Naive thymus-derived CD4-positive, alpha-beta T cell (primary cell): ENCODE measurements at places on chromosomes 1 and 21. TPM values are rescaled to one million over a fixed set of nuclear protein-coding genes. Genes with fewer than 3 reads are reported as not detected.

DNA sequence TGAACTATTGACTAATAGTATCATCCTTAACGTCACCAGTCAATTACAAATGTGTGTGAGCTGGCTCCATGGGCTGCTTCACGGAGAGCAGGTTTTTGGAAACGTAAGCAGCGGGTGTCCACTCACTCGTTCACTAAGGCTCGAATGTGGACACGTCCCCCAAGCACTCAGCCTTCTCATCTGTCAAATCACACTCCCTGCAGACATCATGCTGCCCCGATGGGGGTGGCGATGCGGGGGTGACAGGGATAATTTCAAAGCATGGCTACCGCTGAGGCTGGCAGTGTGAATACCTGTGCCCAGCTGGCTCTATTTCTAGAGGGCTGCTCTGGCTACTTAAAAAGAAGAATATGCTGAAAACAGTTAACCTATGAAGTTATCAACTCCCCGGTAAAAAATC lies 71.3 kb downstream of the CAPZB start:
- no peaks in the 10 kb centered on the region for H3K27me3 ChIP-seq
- peaks cover 11% of the 10 kb centered on the region for H3K36me3 ChIP-seq
- H3K27ac ChIP-seq: no peak overlapping the region
- DNase-seq: no peak
- peaks cover 12% of the 10 kb centered on the region for H3K4me1 ChIP-seq

DNA sequence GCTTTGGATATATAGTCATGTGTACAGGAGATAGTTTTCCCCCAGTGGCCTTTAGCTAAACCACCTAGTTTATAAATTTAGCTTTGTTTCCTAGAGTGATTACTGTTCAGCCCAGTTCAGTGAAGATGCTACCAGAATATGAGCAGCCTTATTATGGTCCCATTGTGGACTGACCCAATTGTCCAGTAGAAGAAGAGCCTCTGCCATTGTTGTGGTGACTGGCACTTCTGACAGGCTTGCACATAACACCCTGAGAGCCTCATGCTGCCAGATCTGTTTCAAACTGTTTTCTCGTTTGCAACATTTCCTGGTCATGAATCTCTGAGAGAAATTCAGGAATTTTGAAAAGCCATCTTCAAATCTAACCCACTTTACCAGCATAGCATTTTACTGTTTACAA lies 20.6 kb downstream of the KPNA6 start:
- H3K36me3 ChIP-seq: peaks cover 5% of the 10 kb centered on the region
- no peak for DNase-seq
- no peaks in the 10 kb centered on the region for H3K27me3 ChIP-seq
- H3K27ac ChIP-seq: no peak overlapping the region
- H3K4me1 ChIP-seq: peaks cover 11% of the 10 kb centered on the region

DNA sequence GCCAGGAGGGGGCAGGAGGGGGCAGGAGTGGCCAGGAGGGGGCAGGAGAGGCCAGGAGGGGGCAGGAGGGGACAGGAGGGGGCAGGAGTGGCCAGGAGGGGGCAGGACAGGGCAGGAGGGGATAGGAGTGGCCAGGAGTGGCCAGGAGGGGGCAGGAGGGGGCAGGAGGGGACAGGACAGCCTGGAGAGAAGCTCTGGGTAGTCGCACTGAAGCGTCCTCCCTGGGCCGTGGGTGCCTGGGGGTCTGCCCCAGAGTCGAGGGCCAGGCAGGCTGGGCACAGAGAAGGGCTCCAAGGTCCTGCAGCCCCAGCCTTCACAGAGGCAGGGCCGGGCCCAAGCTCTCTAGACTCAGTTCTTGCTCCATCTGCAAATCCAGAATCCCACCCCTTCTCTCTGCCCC lies 22.9 kb downstream of the MEGF6 start:
- H3K36me3 ChIP-seq: no peaks in the 10 kb centered on the region
- no peak for DNase-seq
- H3K4me1 ChIP-seq: no peaks in the 10 kb centered on the region
- no peak overlapping the region for H3K4me3 ChIP-seq
- H3K27ac ChIP-seq: no peak overlapping the region

DNA sequence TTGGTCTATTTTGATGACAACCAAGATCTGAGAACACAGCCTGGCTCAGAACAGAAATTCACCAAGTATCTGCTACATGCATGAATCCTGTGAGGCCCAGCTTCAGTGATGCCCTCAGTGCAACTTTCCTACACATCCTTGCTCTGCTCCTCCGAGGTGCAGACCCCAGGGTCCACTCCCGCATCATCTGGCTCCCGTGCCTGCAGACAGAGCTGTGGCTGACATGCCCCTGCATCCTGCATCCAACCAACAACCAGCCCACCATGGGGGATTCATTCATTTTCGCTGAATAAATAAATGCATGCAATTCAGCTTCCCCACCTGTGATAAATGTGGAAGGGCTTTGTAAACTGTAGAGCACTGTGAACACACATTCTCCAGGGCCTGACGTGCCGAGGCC lies 112.3 kb downstream of the GLIS1 start:
- H3K27ac ChIP-seq: no peak overlapping the region
- H3K27me3 ChIP-seq: no peaks in the 10 kb centered on the region
- H3K4me3 ChIP-seq: no peak overlapping the region
- H3K36me3 ChIP-seq: no peaks in the 10 kb centered on the region
- no peak for DNase-seq
- H3K4me1 ChIP-seq: no peaks in the 10 kb centered on the region

DNA sequence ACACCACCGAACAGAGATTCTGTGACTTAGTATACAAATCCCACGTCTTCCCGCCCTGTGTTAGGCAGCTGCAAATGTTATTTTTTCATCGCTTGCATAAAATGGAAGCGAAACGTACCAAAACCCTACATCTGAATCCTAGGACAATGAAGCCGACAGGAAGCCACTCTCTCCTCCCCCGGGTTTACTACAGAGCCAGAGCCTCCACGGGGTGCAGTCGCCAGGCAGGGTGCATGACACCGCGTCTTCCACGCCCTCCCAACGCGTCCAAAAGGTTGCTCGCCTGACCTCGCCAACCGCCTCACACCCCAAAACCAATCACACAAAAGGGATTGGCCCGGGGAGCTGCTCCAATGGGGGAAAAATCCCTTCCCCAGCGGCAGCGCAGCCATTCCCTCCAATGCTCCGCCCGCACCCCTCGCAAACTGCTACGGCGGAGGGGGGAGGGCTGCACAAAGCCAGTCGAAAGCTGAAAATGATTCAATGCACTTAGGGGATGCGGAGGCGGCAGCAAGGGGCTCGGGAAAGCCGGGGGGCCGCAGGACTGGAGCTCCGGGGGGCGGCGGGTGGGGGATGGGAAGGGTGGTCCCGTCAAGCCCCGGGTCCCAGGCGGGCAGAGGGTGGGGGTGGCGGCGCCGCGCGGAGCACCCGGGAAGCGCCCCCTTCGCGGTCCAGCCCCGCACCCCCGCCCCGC lies 701 bp downstream of the CEP170 start:
- peak overlapping the region; percentile 94 for H3K4me3 ChIP-seq
- no peaks in the 10 kb centered on the region for H3K27me3 ChIP-seq
- H3K27ac ChIP-seq: peak overlapping the region; percentile 96
- H3K36me3 ChIP-seq: no peaks in the 10 kb centered on the region
- H3K4me1 ChIP-seq: peaks cover 13% of the 10 kb centered on the region
- DNase-seq: peak; percentile 77

DNA sequence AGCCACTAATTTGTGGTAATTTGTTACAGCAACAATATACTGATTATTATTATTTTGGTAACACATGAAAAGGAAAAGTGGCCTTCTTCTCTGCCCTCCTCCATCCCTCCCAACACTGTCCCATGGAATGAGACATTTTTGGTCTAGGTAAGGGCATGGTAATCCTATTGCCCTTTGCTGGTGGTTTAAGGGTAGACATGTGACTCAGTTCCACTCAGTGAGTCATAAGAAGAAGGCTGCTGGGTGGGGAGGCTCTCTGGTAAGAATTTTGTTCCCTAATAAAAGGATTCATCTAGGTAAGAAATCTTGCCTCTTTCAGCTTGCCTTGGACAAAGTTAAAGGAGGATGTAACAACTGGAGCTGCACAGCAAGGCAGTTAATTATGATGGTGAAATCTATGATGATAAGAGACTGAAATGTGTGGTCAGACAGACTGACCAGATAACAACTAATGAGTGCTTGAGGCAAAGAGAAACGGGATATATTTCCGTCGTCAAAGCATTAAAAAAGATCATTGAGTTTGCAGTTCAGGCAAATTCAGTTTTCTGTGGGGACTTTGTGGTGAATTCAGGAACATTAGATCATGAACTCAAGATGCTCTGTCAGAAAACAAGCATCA lies 232.0 kb upstream of the KCNK2 start:
- no peak overlapping the region for H3K4me3 ChIP-seq
- H3K27me3 ChIP-seq: no peaks in the 10 kb centered on the region
- no peaks in the 10 kb centered on the region for H3K4me1 ChIP-seq
- H3K27ac ChIP-seq: no peak overlapping the region
- no peaks in the 10 kb centered on the region for H3K36me3 ChIP-seq

PGLYRP4 gene
- total RNA-seq: not detected

FCRL5 gene
- not detected in 2 replicates for total RNA-seq
